HAP-1 (cell line): ENCODE measurements at places on chromosomes 12 and 14.

DNA sequence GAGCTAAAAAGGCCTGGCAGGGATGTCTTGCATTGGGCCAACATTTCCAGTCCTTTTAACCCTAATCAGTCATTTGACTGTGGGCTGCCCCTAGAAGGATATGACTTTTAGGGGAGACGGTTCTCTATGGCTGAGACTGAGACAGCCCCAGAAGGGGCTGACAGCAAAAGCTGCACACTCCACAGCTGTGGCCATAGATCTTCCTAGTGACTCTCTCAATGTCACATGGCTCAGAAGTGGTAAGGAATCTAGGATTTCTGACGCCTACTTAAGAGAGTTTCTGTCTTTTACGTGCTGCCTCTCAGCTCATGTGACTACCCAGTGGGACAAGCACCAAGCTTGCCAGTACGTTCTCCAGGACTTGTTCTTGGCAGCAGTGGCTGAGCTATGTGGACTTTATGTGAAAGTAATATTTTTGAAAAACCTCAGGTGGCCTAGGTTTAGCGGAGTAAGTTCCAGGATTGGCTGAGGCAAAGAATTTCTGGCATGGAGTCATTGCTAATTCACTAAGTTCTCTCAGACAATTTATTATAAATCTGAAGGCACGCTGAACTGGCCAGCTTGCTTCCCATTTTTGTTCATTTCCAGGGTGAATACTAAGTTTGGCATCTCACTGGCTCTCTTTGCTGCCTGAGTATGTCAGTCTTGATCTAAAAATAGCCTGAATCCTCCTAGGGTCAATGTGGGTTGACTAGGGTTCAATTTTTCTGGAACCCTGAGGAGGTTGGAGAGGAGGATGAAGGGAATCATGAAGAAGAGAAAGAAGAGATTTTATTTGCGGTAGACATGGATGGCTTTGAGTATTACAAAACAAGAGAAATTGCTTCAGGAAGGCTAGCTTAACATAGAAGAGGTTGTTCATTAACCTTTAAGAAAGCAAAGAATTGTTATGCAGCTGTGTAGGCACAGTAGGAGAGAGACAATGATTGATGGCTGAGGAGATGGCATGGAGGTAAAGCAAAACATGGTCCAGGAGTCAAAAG, 271.8 kb downstream of the AEBP2 start:
- DNase-seq, result no peak

DNA sequence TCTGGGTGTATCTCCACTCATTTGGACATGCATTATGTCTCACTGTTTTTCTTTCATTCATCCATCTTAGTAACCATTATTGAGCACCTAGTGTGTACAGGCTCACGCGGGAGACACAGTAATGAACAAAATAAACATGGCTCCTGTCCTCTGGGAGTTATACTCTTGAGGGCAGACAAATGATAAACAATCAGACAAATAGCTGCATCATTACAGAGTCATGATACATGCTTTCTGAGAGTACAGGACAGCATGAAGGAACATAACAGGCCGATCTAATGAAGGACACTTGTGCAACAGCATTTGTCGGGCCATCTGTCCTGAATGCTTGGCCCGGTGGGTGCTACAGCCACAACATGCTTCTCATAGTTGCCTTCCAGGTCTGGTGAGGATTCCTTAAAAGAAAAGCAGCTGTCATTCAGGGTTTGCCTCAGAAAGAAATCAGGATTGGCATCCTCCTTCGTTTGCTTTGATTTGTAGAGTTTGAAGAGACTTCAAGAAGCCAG, 77.2 kb upstream of the EGLN3 start:
- no peak for DNase-seq

DNA sequence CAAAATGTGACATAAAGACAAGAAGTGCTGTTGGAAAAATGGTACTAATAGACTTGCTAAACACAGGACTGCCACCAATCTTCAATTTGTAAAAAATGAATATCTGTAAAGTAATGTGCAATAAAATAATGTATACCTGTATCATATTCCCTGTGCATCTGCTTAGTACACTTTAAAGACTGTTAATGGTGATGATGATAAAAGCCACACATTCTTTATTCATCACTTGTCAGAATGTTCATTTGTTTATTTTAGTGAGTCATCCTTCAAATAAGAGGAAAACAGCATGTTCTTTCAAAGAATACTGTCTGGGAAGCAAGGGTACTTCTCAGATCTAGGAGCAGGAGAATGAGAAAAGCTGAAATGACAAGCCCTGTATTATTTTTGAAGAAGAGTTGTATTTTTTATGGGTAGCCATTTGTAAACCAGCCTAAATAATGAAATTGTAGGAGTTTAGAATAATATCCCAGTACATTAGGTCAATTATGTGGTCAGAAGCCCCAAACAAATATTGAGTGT, 78.3 kb upstream of the PSMA6 start:
- DNase-seq, result no peak

- no peak for DNase-seq
These were observed 106.5 kb downstream of the ADGRD1 start for GRCh38 chr12:131060011-131060703.

DNA sequence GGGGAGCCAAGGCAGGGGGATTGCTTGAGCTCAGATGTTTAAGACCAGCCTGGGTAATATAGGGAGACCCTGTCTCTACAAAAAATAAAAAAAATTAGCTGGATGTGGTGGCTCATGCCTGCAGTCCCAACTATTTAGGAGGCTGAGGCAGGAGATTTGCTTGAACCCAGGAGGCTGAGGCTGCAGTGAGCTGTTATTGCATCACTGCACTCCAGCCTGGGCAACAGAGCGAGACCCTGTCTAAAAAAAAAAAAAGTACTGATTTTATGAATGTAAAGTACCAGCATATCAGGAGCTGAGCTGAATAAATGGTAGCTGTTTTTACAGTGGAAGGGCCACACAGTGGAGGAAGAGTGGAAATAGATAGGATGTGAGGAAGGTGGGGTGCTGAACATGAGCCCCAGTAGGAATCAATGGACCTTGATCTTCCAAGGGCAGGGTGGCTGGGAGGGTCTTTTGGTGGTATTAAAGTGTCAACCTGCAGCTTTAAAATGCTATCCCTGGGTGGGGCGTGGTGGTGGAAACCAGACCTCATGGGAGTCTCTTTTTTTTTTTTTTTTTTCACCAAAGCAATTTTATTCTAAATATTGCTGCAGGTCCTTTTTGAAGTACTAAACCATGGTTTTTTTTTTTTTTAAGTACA, 2.2 kb downstream of the ATP23 start:
- DNase-seq, result no peak

DNA sequence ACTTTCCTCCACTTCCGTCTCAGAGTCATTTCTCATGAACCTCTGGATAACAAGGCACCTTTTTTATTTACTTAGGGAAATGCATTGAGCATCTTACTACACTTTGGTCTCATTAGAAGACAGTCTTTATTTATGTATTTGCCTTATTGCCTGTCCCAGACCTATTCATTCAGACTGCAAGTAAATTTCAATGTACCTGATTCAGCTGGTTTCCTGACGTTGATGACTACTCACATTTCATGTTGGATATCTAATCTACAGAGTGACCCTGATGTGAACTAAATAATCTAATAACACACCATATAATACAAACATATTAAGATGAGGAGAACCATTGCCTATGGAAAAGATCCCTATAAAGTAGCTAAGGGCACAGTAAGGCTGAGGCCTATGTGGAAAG, 267.7 kb downstream of the SLC6A15 start:
- no peak for DNase-seq

GRCh38 chr12:12224240-12224940, 42.5 kb downstream of the LRP6 start:
- no peak for DNase-seq

- DNase-seq, result no peak
These were observed 181.6 kb downstream of the CALM1 start for GRCh38 chr14:90578283-90578985.

GRCh38 chr12:94207849-94208621, 59.7 kb downstream of the PLXNC1 start:
- DNase-seq, result no peak

GRCh38 chr14:103753774-103754173, 38.2 kb downstream of the ZFYVE21 start:
- DNase-seq, result peak; percentile 50

DNA sequence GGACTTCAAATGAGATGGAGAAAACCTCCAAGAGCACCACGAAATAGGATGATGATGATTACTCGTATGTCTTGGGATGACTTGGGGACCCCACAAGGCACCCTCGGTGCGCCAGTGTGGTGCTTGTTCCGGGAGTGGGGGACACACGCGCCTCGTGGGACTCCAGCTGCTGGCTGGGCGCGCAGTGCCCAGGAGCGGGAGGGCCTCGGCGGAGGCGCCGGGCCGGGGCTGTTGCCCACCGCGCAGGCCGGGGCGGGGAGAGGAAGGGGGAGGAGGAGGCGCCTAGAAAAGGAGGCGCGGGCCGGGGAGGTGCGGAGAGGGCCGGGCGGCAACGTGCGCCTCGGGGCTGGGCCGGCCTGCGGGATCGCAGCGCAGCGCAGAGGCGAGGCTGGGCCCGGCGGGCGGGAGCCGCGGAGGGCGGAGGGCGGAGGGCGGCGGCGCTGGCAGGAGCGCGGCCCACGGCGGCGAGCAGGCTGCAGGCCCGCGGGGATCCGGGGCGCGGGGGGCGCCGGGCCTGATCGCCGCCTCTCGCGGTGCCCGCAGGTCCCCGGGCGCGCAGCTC, at the start of gene RFLNA:
Gene RFLNA, plus strand, starts transcription at position 314 of the 562 bp plus-strand sequence. CDS start 337 bp downstream, outside the sequence.
- peak; percentile 12 for DNase-seq

GRCh38 chr12:29463198-29463597, 34.3 kb downstream of the OVCH1 start:
- no peak for DNase-seq

DNA sequence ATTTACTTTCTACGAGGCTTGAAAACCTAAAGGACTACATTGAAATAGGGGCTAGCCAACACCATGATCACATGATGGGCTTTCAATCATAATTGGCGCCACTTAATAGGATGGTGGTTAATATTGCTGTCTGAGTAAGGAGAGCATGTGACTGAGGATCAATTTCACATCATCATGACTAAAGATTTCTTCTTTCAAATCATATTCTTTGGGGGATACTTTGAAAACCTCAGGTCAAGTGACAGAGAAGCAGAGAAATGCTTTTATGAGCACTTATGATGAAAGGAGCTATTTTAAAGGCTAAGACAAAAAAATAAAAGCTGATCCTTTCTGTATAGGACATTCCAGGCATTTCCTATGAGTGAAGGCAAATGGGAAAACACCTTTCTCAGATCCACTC, 42.9 kb upstream of the KRAS start:
- no peak for DNase-seq

DNA sequence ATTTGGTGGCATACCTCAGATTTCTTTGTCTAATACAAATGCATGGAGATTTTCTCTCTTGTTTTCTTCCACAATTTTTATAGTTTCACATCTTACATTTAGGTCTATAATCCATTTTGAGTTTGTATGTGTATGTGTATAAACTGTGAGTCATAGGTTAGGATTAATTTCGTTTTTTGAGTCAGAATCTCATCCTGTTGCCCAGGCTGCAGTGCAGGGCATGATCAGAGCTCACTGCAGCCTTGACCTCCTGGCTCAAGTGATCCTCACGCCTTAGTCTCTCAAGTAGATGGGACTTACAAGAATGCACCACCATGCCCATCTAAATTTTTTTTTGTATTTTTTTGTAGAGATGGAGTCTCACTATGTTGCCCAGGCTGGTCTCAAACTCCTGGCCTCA, 71.6 kb downstream of the OTOGL start:
- no peak for DNase-seq

DNA sequence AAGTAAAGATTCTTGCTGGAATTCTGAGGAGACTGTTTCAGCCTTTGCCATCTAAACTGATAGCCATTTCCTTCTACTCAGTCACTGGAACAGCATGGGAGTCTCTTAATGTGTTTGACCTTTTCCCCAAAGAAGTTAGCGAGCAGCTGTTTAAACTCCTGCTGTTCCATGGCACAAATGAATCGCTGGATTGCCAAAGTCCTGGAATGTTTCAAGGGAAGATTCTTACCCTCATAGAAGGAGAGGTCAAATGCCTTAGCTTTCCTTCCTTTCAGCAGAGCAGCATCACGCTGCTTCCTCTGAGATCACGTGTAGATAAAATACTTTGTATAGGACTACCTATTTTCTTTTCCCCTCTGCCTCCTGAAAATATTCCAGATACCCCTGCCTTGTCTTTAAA, 10.5 kb upstream of the NR2C1 start:
- no peak for DNase-seq

DNA sequence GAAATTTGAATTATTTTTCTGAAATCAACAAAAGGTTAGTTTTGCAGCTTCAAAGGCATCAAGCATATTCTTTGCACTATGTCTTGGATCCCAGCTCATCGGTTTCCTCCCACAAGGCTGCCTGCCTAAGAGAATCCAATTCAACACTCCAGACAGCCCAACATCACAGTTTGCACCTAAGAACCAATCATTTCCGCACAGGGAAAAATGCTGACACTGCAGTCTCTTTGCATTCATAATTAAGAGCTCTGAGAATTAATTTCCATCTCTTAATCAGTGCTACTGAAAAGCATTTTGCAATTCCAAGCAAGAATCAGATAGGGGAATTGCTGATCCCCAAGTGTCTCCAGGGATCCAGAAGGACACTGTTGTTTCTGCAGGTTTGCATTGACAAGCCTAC, 175.9 kb downstream of the PIWIL1 start:
- no peak for DNase-seq

DNA sequence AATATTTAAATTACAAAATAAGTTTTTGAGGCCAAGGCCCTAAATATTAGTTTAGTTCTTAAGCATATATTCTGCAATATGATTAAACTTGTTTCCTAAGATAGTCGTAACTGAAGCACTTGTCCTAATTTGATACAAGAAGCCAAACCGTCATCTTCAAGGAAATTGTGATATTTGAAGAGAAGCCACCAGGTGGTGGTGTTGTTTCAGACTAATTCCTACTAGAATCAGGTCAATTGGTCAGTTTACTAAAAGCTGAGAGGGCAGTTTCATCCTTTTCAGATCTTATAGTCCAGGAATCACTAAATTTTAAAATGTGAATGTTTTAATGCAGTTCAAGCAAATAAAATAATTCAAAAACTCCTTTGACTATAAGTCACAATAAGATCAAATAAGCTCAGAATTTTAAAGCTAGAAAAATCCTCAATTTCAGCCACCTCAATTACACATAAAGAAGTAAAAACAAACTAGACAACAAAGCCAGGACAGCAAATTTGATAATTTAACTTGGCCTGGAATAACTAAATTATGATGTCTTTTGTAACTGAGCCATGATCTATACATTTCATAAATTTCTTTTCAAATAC, 7.1 kb upstream of the ARL1 start:
- peak; percentile 82 for DNase-seq

DNA sequence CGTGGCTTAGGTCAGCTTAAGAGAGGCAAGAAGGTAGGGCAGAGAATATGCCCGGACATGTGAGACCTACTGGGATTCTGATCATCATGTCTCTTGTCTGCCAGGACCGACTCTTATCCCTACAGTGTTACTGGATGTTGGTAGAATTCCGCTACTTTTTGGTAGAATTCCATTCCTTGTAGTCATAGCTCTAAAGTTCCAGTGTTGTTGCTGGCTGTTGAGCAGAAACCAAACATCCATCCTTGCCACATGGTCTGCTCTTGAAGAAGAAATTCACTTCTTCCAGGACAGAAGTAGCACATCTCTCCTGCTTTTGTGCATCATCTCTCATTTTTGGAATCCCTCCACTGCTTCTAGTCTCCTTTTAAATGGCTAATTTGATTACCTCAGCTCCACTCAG, 453.7 kb downstream of the RPL10L start:
- no peak for DNase-seq
